ENCODE measurements at places on chromosomes 13 and 19. TPM values are rescaled to one million over a fixed set of nuclear protein-coding genes. Genes with fewer than 3 reads are reported as not detected.
A peak's percentile ranks its signal among the peaks of the same experiment; 100 is the strongest.

The RBM26 gene
- total RNA-seq: 21.0 TPM

GRCh38 chr19:38875656-38876395 is 2.2 kb downstream of the RINL start:
- no peak for ATAC-seq

DNA sequence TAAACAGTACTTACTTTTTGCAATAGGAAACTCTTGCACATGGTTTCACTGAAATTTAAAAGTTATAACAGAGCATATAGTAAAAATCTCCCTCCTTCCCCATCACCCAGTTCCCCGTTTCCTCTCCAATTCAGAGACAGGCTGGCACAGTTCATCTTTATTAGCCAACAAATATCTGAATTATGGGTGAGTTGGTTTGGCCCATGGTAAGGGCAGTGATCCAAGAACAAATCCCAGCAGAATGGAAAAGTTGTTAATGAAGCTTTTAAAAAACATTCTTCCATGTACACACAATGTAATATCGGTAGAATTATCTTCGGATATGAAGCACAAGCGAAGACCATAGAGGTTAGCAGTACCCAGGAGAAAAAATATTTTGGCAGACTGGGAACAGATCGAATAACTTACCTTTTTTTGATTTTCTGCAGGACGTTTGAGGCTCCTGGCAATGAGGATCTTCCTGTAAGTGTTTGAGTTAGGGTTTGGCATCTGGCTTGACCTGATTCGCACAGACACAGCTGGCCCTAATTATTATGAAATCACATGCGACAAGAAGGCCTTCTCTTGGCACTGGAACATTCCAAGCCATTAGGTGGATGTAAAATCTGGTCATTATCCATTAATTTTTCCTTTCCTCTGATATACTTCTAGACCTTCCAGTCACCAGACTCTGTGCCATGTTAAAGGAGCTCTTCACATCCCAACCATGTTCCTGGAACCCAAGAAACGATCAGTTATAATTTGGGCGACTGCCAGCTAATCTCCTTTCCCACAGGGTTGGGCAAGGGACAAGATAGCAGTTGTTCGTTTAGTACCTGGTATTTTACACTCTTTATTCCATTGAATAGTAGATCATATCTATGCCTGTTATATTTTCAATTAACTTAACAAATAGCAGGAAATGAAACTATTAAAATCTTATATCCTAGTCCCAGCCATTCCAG is 139.4 kb upstream of the TSC22D1 start:
- ATAC-seq: peak; percentile 62

The CEACAM7 gene
- 71.9 TPM for total RNA-seq

DNA sequence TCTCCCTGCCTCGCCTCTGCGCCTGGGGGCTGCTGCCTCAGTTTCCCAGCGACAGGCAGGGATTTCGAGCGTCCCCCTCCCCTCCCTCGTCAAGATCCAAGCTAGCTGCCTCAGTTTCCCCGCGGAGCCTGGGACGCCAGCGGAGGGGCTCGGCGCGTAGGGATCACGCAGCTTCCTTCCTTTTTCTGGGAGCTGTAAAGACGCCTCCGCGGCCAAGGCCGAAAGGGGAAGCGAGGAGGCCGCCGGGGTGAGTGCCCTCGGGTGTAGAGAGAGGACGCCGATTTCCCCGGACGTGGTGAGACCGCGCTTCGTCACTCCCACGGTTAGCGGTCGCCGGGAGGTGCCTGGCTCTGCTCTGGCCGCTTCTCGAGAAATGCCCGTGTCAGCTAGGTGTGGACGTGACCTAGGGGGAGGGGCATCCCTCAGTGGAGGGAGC is 722 bp upstream of the ICAM1 start:
- ATAC-seq: peak; percentile 71

The BCAM gene
- total RNA-seq: 13.3 TPM

The CLDND2 gene
- 1.1 TPM for total RNA-seq

- ATAC-seq: no peak
These were observed 592.0 kb upstream of the SLITRK5 start for GRCh38 chr13:87078947-87079795.

GRCh38 chr13:52096062-52096461 is 32.8 kb downstream of the NEK5 start:
- ATAC-seq: no peak

The VAV1 gene
- total RNA-seq: 1.3 TPM

GRCh38 chr19:1046117-1046626 is 6.3 kb downstream of the ABCA7 start:
- no peak for ATAC-seq

DNA sequence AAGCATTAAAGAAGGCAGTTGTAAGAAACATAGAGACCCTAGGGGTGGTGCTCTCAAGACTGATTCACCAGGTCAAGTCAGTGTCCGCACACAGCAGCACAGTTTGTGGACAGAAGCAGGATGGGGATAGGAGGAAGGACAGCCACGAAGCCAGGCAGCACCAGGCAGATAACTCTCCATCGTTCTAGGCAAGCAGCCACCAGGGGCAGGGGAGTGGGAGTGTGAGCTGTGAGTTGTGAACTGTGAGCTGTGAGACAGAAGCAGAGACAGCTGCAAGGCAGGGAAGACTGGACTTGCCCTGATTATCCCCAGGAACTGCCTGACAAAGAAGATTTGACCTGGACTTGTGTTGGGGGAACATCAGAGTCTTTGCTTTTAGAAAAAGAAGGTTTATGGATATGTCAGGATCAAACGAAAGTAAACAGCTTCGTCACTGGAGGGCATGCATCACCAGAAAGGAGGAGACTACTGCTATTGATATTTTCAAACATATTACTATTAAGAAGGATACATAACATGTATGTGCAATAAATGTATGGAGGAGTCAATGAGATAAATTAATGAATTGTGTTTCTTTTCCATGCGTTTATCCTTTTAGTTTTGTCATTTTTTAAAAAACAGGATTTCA is 286.1 kb downstream of the IRS2 start:
- no peak for ATAC-seq

The TRAPPC5 gene
- 127 TPM for total RNA-seq

DNA sequence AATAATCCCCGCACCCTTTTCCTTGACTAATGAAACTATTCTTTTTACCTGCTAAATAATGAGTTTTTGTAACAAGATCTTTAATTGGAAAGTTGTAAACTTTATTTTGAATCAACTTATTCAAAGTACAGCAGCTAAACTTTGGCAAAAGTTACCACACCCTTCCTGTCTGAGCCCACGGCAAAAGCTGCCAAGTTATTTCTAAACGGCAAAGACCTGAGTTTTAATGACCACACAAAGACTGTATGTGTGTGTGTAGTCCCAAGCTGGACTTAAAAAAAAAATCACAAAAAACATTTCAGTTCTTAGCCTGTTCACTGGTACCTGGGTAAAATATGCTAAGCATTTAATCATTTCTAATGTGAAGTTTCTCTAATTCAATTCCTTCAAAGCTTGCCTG is 60.7 kb downstream of the ZAR1L start:
- no peak for ATAC-seq

DNA sequence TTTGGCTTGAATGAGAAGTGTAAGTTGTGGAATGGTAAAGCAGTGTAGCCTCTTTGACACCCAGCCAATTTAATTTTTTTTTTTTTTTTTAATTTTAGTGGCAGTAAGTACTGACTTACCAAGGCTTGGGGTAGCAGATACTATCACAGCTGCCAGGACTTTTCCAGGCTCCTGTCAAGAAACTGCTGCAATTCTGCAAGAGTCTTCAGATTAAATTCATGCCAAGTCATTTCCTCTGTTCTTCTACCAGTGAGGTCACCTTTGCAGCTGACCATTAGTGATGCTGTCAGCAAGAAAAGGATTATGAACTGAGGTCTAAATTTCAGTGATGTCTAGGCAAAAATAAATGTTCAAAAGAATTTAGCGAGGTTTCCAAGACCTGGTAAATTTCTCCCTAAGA is 91.2 kb downstream of the GGACT start:
- no peak for ATAC-seq

The SRRM5 gene
- total RNA-seq: 0.12 TPM

The TMEM145 gene
- total RNA-seq: 0.20 TPM

- peak; percentile 34 for ATAC-seq
These were observed 4.2 kb downstream of the VPS36 start for GRCh38 chr13:52446265-52446664.

GRCh38 chr19:23436318-23436717 is 41.0 kb upstream of the ZNF91 start:
- ATAC-seq: no peak

- peak; percentile 23 for ATAC-seq
These were observed 44.9 kb downstream of the C13orf46 start for GRCh38 chr13:113928685-113929627.

DNA sequence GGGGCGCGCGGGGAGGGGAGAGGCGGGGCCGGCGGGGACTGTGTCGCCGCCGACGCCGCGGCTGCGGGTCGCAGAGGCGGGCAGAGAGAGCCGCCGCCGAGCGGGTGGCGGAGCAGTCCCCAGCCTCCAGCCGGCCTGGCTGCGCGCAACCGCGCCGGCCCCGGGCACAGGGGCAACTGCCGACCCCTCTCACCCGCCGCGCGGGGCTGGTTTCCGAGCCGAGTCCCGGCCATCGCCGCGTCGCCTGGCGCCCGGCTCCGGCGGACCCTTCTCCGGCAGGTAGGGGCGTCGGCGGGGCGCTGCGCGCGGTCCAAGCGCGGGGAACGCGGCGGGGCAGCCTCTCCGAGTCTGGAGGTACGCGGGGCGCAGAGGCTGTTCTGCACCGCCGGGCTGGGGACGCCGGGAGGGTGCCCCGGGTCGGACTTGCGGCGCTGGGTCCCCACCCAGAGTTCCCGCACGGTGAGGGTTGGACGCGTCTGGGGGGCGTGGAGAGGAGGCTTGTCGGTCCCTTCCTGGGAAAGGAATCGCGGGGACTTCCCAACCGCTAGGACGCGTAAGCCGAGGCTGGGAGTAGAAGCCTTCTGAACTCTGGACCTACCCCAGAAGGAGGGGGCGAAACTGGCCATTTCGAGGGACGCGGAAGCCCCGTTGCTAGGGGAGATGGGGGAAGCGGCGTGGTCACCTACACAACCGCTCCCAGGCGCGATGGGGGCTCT is 133.6 kb upstream of the MYO16 start:
- no peak for ATAC-seq

DNA sequence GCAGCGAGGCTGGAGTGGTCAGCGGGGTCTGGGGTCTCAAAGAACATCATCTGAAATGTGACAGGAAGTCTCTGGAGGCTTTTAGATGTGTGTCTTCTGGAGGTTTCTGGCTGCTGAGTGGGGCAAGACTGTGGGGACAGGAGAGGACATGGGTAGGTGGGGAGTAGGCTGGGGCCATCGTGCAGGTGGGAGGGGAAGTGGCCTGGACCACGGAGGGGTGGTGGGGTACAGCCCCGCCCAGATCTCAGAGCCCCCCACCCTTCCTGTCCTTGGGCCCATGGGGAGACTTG is 6.2 kb downstream of the AP1M1 start:
- no peak for ATAC-seq

DNA sequence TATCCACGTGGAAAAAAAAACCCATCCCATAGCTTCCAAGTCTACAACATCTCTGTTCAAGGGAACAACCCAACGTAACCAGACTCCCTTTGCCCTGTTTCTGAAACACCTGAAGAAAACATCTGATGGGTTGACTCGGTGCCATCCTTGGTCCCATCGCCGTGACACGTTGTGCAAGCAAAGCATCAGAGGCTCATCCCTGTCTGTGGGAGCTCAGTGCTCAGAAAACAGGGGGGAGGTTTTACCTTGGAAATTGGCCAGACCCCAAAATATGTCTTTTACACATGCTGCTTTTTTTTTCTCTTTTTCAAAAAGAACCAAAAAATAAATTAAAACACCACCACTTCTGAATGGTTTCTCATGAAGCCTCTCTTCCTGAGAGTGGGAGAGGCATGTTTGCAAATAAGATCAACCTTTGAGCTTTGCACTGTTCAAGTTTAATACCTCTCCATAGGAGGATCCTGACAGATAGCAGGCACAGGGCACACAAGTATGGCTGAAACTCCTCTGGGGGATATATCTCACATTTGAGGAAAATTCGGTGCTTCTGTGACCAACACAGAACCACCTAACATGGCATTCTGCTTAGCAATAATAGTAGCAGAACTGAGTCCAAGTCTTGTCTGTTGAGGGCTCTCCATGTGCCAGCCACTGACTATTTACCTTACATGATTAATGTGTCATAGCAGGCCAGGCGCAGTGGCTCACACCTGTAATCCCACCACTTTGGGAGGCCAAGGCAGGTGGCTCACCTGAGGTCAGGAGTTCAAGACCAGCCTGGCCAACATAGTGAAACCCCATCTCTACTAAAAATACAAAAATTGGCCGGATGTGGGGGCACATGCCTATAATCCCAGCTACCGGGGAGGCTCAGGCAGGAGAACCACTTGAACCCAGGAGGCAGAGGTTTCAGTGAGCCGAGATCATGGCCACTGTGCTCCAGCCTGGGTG is 7.0 kb upstream of the PVR start:
- no peak for ATAC-seq

DNA sequence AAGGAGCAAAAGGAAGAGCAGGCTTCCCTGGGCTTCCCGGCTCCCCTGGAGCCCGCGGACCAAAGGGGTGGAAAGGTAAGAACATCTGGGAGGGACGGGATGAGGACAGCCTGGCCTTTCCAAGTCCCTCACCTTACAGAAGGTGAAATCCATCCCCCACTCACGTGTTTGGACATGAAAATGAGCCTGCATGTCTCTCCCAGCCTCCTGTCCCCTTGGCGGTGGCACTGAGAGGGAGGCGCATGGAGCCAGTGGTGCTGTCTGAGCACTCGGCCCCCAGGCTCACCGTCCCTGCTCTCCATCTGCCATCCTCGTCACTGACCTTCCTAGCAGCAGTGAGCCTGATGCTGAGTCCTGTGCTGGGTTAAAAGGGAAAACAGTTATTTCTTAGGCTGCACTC is 104.2 kb downstream of the RAB20 start:
- no peak for ATAC-seq

The NCAN gene
- total RNA-seq: not detected

GRCh38 chr13:77544355-77544754 is 8.8 kb downstream of the SCEL start:
- ATAC-seq: peak; percentile 24

The MAP4K1 gene
- 3.4 TPM for total RNA-seq

DNA sequence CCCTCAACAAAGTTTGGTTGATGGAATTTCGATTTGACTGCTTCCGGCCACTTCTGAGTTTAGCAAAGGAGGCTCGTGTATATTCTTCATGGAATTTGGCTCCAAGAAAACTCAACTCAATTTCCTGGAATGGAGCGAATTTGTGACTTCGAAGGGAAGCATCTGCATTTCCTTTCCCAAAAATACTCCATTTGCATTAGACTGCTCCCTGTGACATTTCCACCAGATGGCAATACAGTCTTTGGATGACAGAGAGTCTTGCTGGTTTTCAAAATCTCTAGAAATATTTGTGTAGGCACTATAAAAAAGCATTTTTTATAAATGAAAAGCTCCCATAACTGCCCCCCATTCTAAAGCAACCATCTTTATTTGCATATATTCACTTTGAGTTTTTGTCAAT is 4.1 kb downstream of the C1QTNF9 start:
- no peak for ATAC-seq

DNA sequence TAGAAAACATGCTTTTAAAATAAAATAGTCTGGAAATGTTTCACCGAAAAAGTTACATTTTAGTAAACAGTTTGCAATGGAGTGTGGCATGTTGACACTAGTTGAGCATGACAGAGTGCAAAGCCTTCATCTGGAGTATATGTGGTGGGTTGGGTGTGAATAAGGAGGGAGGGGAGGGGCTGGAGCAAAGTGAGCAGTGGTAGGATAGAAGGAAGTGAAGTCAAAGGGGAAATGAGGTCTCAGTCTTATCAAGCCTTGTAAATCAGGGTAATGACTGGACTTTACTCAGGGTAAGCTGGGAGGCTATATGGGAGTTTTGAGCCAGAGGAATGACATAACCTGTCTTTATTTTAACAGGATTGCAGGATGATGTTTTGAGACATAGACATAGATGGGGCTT is 222.8 kb downstream of the PCDH20 start:
- no peak for ATAC-seq

The EID2 gene
- 6.7 TPM for total RNA-seq

All from esophagus mucosa (tissue), 1 donor.